Thoracic aorta (tissue), 2 donors: ENCODE measurements at places on chromosomes 3 and 15.

- no peak for DNase-seq
These were observed 62.8 kb downstream of the SGO1 start for GRCh38 chr3:20123131-20123652.

DNA sequence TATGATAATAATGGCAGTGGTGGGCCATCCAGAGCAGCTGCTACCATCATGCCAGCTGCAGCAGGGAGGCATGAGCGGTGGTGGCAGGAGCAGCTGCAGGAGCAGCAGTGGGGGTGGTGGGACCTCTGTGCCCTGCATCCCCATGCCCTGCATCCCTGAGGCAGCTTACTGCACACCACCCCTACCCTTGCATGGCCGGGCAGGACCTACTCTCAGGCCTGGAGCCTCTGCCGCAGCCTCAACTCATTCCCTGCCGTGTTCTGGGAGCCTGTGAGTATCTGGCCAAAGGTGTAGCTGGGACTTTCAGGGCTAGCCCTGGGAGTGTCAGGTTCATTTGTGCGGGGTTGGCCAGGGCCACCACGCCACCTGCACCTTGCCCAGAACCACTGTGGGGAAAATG is 3.3 kb upstream of the XCR1 start:
- no peak for DNase-seq

DNA sequence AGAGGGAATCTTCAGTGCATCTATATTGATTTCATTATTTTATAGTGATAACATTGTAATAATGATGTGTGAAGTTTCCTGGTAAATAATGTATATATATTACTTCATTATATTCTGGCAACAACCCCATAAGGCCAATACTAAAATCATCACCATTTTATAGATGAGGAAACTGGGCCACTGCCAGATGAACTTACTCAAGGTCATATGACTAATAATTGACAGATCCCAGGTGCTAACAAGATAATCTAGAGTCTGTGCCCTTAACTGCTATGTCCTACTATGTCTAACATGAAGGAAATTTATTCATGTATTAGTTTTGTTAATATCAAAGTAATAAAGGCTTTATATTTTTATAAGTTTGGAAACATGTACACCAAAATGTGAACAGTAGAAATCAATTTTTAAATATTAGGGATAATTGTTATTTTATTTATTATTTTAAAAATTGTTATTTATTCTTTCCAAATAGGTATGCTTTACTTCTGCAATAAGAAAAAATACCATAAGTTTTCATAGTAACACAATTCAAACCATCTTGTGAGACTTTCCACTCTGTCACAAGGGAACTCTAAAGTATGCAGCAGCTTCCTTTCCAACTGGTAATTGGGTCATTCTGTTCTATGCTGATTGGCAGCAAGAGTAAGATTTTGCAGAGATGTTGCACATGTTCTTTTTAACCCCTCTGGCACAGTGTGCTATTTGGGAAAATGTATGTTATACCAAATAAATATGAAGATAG is 90.8 kb upstream of the CMC1 start:
- no peak for DNase-seq

DNA sequence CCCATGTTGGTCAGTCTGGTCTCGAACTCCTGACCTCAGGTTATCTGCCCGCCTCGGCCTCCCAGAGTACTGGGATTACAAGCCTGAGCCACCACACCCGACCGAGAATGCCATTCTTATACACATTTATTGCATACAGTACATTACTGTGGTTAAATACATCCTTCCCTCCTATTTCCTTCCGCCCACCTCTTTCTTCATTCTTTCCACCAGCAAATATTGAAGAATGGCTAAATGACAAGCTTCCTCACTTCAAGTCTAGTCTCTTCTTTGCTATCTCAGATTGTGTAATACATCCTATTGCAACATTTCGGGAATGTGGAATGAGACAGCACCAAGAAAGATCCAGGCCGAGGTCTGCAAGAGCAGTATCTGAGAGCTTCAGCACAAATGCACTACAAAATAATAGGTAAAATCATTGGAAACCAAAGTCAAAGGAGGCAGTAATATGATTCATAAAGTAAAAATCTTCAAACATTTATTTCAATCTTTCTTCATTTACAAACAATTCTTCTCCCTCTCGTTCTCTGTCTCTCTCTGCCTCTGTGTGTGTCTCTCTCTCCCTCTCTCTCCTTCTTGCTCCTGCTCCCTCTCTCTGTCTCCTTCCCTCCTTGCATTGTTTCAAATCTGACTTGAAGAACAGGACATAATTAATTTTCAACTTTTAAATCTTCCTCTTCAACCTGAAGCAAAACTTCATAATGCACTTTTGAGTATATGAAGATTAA is 94.7 kb upstream of the TGFBR2 start:
- DNase-seq = no peak
